ENCODE measurements at places on chromosomes 2 and 18. TPM values are rescaled to one million over a fixed set of nuclear protein-coding genes. Genes with fewer than 3 reads are reported as not detected.

The GPAT2 gene
- total RNA-seq: 0.33 TPM

DNA sequence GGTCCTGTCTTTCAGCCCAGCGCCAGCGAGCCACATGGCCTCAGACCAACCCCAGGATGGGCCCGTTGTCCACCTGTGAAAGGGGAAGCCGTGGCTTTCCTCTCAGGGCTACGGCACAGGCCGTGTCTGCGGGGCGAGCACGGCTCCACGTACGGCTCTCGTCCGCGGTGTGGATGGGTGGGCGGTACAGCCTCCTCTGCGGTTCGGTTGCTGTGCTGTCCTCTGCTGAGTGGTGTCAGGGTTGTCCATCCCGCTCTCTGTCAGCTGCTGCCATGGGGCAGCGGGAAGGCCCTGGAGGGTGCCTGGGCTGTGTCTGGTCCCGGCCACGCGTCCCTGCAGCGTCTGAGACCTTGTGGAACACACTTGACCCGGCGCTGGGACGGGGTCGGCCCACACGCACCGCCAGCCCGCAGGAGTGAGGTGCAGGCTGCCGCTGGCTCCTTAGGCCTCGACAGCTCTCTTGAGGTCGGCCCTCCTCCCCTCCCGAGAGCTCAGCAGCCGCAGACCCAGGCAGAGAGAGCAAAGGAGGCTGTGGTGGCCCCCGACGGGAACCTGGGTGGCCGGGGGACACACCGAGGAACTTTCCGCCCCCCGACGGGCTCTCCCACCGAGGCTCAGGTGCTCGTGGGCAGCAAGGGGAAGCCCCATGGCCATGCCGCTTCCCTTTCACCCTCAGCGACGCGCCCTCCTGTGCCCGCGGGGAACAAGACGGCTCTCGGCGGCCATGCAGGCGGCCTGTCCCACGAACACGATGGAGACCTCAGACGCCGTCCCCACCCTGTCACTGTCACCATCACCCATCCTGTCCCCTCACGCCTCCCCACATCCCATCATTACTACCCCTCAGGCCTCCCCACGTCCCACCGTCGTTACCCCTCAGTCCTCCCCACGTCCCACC is 128.7 kb downstream of the NFATC1 start:
- no peaks in the 10 kb centered on the region for H3K27me3 ChIP-seq
- H3K36me3 ChIP-seq: peaks cover 14% of the 10 kb centered on the region
- no peak overlapping the region for H3K4me3 ChIP-seq
- no peaks in the 10 kb centered on the region for H3K4me1 ChIP-seq

- DNase-seq: no peak
- H3K27ac ChIP-seq: no peak overlapping the region
- H3K36me3 ChIP-seq: no peaks in the 10 kb centered on the region
- H3K27me3 ChIP-seq: no peaks in the 10 kb centered on the region
- H3K4me1 ChIP-seq: no peaks in the 10 kb centered on the region
Measured at GRCh38 chr2:9231291-9232165, 24.9 kb downstream of the ASAP2 start.

The DPP4 gene
- 0.46 TPM for total RNA-seq

DNA sequence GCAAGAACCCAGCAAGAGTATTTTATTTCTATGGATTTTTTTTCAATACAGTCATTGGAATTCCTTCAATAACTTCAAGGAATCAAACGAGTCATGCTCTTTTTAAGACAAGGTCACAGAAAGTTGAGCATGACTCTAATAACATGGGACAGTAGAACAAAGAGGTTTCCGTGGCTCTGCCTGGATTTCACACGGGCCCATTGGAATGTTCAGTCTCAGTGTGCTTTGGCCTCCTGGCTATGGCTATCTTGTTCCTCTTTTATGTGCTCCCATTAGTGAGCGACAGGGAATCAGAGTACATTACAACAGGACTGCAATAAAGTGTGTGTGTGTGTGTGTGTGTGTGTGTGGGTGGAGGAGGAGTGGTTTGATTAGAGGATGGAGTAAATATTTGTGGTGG is 312.4 kb downstream of the DCC start:
- H3K4me1 ChIP-seq: no peaks in the 10 kb centered on the region
- DNase-seq: no peak
- peak overlapping the region; percentile 62 for H3K27ac ChIP-seq
- no peak overlapping the region for H3K4me3 ChIP-seq

The KCNS3 gene
- 2.2 TPM for total RNA-seq

GRCh38 chr2:63000801-63001200 is 49.8 kb upstream of the OTX1 start:
- H3K27me3 ChIP-seq: no peaks in the 10 kb centered on the region
- peaks cover 3% of the 10 kb centered on the region for H3K36me3 ChIP-seq
- peaks cover 8% of the 10 kb centered on the region for H3K4me1 ChIP-seq
- H3K27ac ChIP-seq: no peak overlapping the region
- no peak for DNase-seq

GRCh38 chr2:172433144-172433543 is 5.8 kb downstream of the ITGA6 start:
- H3K27me3 ChIP-seq: peaks cover 27% of the 10 kb centered on the region
- H3K4me1 ChIP-seq: peaks cover 34% of the 10 kb centered on the region
- H3K27ac ChIP-seq: no peak overlapping the region

GRCh38 chr2:145066856-145067548 is 547.1 kb upstream of the ZEB2 start:
- H3K27me3 ChIP-seq: no peaks in the 10 kb centered on the region
- no peaks in the 10 kb centered on the region for H3K4me1 ChIP-seq
- no peak overlapping the region for H3K27ac ChIP-seq

- H3K27me3 ChIP-seq: no peaks in the 10 kb centered on the region
- H3K27ac ChIP-seq: no peak overlapping the region
- no peak for DNase-seq
- no peaks in the 10 kb centered on the region for H3K36me3 ChIP-seq
- no peak overlapping the region for H3K4me3 ChIP-seq
Measured at GRCh38 chr2:199902486-199903110, 8.5 kb upstream of the C2orf69 start.

DNA sequence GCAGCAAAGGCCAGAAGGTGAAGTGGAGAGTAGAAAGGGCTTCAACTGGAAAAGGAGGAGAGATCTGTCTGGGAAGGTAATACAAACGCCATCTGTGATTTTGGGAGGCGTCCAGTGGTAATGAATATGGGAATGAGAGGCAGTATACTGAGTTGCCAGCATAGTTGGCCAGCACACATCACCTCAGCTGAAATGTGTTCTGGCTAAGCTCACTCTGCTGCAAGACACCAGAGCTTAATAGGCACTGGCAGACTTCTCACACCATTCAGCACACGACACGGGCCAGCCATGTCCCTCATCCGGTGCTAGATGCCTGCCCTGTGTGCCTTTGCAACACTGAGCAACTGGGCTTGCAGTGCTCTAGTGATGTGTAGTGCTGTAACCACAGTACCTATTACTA is 277.1 kb downstream of the PIEZO2 start:
- H3K27ac ChIP-seq: no peak overlapping the region
- H3K4me3 ChIP-seq: no peak overlapping the region

The CYP26B1 gene
- total RNA-seq: 0.91 TPM

The HMSD gene
- 2.3 TPM for total RNA-seq

The ADAM23 gene
- total RNA-seq: 34.2 TPM

The PROKR1 gene
- total RNA-seq: 2.9 TPM

DNA sequence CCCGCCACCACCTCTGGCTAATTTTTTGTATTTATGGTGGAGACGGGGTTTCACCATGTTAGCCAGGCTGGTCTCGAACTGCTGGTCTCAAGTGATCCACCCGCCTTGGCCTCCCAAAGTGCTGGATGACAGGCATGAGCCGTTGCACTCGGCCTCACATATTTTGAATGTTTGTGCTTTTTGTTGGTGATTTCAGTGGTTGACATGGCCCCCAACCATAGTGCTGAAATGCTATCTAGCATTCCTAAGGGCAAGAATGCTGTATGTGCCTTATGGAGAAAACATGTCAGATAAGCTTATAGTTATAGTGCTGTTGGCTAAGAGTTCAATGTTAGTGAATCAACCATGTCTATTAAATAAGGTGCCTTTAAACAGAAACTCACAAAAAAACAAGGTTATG is 8.9 kb downstream of the ZAP70 start:
- H3K36me3 ChIP-seq: no peaks in the 10 kb centered on the region
- DNase-seq: no peak
- no peaks in the 10 kb centered on the region for H3K27me3 ChIP-seq

- no peak overlapping the region for H3K4me3 ChIP-seq
- no peaks in the 10 kb centered on the region for H3K27me3 ChIP-seq
- DNase-seq: peak; percentile 57
- H3K36me3 ChIP-seq: no peaks in the 10 kb centered on the region
- peaks cover 2% of the 10 kb centered on the region for H3K4me1 ChIP-seq
Measured at GRCh38 chr18:9968081-9968848, 54.4 kb downstream of the VAPA start.

GRCh38 chr2:152280780-152281179 is 54.2 kb upstream of the FMNL2 start:
- H3K27me3 ChIP-seq: no peaks in the 10 kb centered on the region
- no peak overlapping the region for H3K4me3 ChIP-seq
- no peaks in the 10 kb centered on the region for H3K4me1 ChIP-seq

- no peak overlapping the region for H3K4me3 ChIP-seq
- H3K27me3 ChIP-seq: no peaks in the 10 kb centered on the region
- DNase-seq: no peak
- H3K4me1 ChIP-seq: no peaks in the 10 kb centered on the region
Measured at GRCh38 chr2:28209261-28209691, 183.4 kb upstream of the FOSL2 start.

GRCh38 chr2:227877421-227878310 is 6.2 kb downstream of the DAW1 start:
- DNase-seq: no peak
- no peak overlapping the region for H3K4me3 ChIP-seq
- peaks cover 23% of the 10 kb centered on the region for H3K27me3 ChIP-seq
- no peak overlapping the region for H3K27ac ChIP-seq

- no peaks in the 10 kb centered on the region for H3K36me3 ChIP-seq
Measured at GRCh38 chr2:71299507-71299906, 32.1 kb upstream of the ZNF638 start.

- H3K27me3 ChIP-seq: no peaks in the 10 kb centered on the region
- H3K27ac ChIP-seq: no peak overlapping the region
Measured at GRCh38 chr2:107412209-107412904, 414.3 kb upstream of the RGPD4 start.

The RNF25 gene
- 21.6 TPM for total RNA-seq

GRCh38 chr2:124112966-124113365 is 87.9 kb downstream of the CNTNAP5 start:
- no peaks in the 10 kb centered on the region for H3K4me1 ChIP-seq
- no peaks in the 10 kb centered on the region for H3K36me3 ChIP-seq
- DNase-seq: no peak
- no peaks in the 10 kb centered on the region for H3K27me3 ChIP-seq
- no peak overlapping the region for H3K27ac ChIP-seq

GRCh38 chr2:171431677-171432167 is 2.1 kb downstream of the METTL8 start:
- peak; percentile 56 for DNase-seq
- no peaks in the 10 kb centered on the region for H3K27me3 ChIP-seq
- H3K36me3 ChIP-seq: peaks cover 12% of the 10 kb centered on the region

DNA sequence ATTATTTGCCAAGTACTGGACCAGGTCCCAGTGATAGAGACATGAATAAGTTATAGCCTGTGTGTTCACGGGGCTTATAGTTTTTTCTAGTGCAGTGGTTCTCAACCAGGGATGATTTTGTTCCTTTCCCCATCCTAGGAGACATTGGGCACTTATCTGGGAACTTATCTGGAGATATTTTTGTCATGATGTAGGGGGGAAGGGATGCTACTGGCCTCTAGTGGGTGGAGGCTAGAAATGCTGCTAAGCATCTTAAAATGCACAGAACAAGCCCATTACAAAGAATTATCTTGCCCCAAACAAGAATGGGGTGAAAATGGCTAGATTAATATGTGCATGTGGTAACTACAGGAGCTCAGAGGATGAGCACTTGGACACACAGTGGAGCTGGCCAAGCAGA is 75.2 kb downstream of the KLHL29 start:
- no peak overlapping the region for H3K27ac ChIP-seq
- H3K4me1 ChIP-seq: no peaks in the 10 kb centered on the region
- no peaks in the 10 kb centered on the region for H3K27me3 ChIP-seq
- DNase-seq: peak; percentile 65
- no peaks in the 10 kb centered on the region for H3K36me3 ChIP-seq

DNA sequence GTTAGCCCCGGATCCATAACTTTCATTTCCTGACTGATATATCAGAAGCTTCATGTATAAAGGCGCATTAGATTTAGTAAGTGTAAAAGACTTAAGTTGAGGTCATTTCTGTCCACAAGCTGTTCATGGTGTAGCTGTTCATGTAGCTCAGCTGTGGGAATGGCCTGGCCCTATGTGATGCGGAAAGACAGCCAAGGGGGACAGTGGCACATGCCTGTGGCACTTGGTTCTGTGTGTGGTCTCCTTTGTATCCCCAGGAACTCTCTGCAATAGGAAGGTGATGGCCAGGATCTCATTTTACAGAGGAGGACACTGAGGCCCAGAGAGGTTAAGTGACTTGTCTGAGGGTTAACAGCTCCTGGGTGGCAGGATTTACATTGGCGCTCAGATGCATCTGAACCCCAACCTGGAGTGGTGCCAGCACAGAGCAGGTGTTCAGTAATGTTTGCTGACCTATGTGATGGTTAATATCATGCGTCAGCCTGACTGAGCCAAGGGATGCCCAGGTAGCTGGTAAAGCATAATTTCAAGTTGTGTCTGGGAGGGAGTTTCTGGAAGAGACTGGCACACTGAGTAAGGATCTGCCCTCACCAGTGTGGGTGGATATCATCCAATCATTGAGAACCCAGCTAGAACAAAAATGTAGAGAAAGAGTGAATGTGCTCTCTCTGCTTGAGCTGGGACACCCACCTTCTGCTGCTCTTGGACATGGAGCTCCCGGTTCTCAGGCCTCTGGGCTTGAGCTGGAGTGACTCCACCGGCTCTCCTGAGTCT is 25.4 kb downstream of the HPCAL1 start:
- no peak overlapping the region for H3K27ac ChIP-seq
- peaks cover 11% of the 10 kb centered on the region for H3K4me1 ChIP-seq
- no peak for DNase-seq
- no peaks in the 10 kb centered on the region for H3K27me3 ChIP-seq
- H3K36me3 ChIP-seq: no peaks in the 10 kb centered on the region

- DNase-seq: peak; percentile 92
- H3K4me3 ChIP-seq: no peak overlapping the region
- H3K36me3 ChIP-seq: no peaks in the 10 kb centered on the region
- peaks cover 17% of the 10 kb centered on the region for H3K27me3 ChIP-seq
Measured at GRCh38 chr18:77088963-77089722, 43.4 kb downstream of the MBP start.

GRCh38 chr2:144323946-144324345 is 196.0 kb downstream of the ZEB2 start:
- no peak overlapping the region for H3K27ac ChIP-seq
- peaks cover 3% of the 10 kb centered on the region for H3K36me3 ChIP-seq
- no peaks in the 10 kb centered on the region for H3K27me3 ChIP-seq
- H3K4me3 ChIP-seq: no peak overlapping the region
- H3K4me1 ChIP-seq: peaks cover 6% of the 10 kb centered on the region
- no peak for DNase-seq

- no peaks in the 10 kb centered on the region for H3K36me3 ChIP-seq
- H3K4me3 ChIP-seq: no peak overlapping the region
- no peak for DNase-seq
- H3K4me1 ChIP-seq: no peaks in the 10 kb centered on the region
- H3K27me3 ChIP-seq: peaks cover 3% of the 10 kb centered on the region
Measured at GRCh38 chr2:68935471-68935870, 17.2 kb downstream of the GKN2 start.

Measured in endodermal cell (in vitro differentiated cells).